ENCODE measurements at places on chromosomes 3 and 15. TPM values are rescaled to one million over a fixed set of nuclear protein-coding genes. Genes with fewer than 3 reads are reported as not detected.

RBP2 gene
- not detected for total RNA-seq

SYNPR gene
- not detected for total RNA-seq

ATP13A5 gene
- not detected for total RNA-seq

BOC gene
- 42.3 TPM for total RNA-seq

CERS3 gene
- total RNA-seq, result 0.73 TPM

DUOXA2 gene
- not detected for total RNA-seq

MOBP gene
- not detected for total RNA-seq

GOLGA6D gene
- total RNA-seq, result not detected

EFHB gene
- total RNA-seq, result 4.1 TPM

MYZAP gene
- 25.1 TPM for total RNA-seq

ASB14 gene
- not detected for total RNA-seq

GP9 gene
- not detected for total RNA-seq

MYO5C gene
- 53.5 TPM for total RNA-seq

LINGO1 gene
- 10.2 TPM for total RNA-seq

NR1I2 gene
- total RNA-seq, result not detected

FNDC3B gene
- 35.9 TPM for total RNA-seq

IQCF2 gene
- total RNA-seq, result not detected

HESX1 gene
- 3.6 TPM for total RNA-seq

CDCP1 gene
- total RNA-seq, result 21.5 TPM

EBLN2 gene
- total RNA-seq, result 4.1 TPM

SPTSSB gene
- 94.5 TPM for total RNA-seq

ZMYND10 gene
- 1.6 TPM for total RNA-seq

MYD88 gene
- total RNA-seq, result 21.4 TPM

TTC21A gene
- 23.2 TPM for total RNA-seq

PYGO1 gene
- 7.2 TPM for total RNA-seq

ADCY5 gene
- 69.6 TPM for total RNA-seq

COMMD2 gene
- 21.6 TPM for total RNA-seq

Measured in prostate gland (tissue), 2 donors.